ENCODE measurements at places on chromosomes 5 and 9.

- H3K27ac ChIP-seq, result no peak overlapping the region
- no peaks in the 10 kb centered on the region for H3K4me1 ChIP-seq
- H3K36me3 ChIP-seq, result no peaks in the 10 kb centered on the region
- no peak overlapping the region for H3K4me3 ChIP-seq
- DNase-seq, result no peak
Observed at GRCh38 chr9:104606152-104606551, 725 bp upstream of the OR13C2 start.

DNA sequence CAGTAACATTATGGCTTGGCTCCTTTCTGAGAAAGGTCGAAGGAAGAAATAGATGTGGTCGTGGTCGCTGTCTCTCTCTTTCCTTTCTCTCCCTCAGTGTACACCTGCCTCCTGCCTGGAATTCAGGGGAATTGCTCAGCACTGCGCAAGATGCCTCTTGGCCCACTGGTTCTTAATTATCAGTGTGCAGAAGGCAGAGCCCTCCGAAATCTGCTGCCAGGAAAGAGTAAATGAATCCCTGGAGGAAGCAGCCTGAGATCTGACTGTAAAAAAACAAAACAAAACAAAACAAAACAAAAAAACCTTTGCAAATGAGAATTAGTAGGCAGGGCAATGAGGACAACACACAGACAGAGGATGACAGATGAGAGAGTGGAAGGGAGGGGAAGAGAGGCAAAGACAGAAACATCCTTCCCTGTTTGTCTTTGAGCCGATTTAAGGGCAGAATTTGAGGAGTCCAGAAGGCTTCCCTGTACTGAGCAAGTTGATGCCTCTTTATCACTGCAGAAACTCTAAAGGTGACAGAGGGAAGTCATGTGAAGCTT lies 113.8 kb upstream of the PUM3 start:
- H3K4me1 ChIP-seq, result peaks cover 8% of the 10 kb centered on the region
- H3K36me3 ChIP-seq, result no peaks in the 10 kb centered on the region
- DNase-seq, result no peak
- H3K27ac ChIP-seq, result no peak overlapping the region
- no peak overlapping the region for H3K4me3 ChIP-seq
- H3K27me3 ChIP-seq, result peaks cover 2% of the 10 kb centered on the region

GRCh38 chr5:140273401-140273877 lies 29.5 kb downstream of the PFDN1 start:
- H3K4me1 ChIP-seq, result no peaks in the 10 kb centered on the region
- H3K4me3 ChIP-seq, result no peak overlapping the region
- no peaks in the 10 kb centered on the region for H3K27me3 ChIP-seq
- H3K36me3 ChIP-seq, result peaks cover 5% of the 10 kb centered on the region

DNA sequence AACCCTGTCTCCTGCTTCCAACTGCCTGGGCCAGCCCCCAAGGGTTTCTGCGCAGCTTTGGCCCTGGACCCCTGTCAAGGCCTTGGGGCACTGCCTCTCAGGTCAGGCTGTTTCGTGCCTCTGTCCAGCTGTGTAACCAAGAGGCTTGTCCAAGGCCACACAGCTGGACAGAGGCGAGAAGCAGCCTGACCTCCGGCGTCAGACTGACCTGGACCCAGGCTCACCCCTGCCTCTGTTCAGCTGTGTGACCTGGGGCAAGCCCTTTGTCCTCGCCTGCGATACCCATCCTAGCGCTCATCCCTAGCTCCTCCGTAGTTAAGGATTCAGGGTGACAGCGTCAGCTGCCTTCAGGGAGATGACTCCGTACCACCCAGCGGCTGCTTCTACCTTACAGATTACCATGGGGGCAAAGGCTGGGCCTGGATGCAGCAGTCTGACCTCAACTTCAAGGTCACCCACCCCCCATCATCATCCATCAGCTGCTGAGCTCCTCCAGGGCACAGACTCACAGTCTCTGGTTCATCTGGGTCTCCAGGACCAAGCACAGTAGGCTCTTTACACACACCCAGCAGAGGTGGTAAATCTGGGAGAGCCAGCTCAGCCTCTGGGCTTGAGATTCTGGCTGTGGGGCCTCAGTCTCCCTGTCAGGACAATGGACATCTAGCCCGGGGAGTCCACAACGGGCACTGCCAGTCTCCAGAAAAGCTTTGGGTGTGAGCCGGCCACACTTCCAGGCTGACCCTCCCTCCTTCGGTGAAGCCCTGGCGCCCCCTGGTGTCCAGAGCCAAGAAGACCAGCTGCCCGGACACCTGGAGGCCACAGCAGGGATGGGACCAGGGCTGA lies 7.9 kb downstream of the AK1 start:
- peaks cover 10% of the 10 kb centered on the region for H3K27me3 ChIP-seq
- peak; percentile 98 for DNase-seq
- peak overlapping the region; percentile 28 for H3K27ac ChIP-seq
- no peaks in the 10 kb centered on the region for H3K4me1 ChIP-seq

DNA sequence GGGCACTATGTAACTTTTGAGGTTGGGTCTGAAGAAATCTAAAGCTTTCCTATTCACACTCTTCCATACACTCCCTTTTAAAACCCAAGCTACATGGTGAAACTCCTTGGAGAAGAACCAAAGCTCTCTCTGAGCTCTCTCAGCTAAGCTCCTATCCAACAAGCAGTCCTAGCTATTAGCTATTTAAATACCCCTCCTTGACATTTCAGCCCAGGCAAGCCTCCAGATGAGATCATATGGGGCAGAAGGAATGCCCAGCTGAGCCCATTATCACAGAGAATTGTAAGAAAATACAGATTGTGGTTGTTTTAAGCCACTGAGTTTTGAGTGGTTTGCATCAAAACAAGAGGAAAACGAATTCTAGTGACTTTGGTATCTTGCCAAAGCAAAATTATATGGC lies 15.2 kb downstream of the HSPB3 start:
- no peak for DNase-seq
- H3K4me3 ChIP-seq, result no peak overlapping the region
- H3K36me3 ChIP-seq, result no peaks in the 10 kb centered on the region
- no peak overlapping the region for H3K27ac ChIP-seq
- H3K27me3 ChIP-seq, result peaks cover 6% of the 10 kb centered on the region
- peaks cover 3% of the 10 kb centered on the region for H3K4me1 ChIP-seq

DNA sequence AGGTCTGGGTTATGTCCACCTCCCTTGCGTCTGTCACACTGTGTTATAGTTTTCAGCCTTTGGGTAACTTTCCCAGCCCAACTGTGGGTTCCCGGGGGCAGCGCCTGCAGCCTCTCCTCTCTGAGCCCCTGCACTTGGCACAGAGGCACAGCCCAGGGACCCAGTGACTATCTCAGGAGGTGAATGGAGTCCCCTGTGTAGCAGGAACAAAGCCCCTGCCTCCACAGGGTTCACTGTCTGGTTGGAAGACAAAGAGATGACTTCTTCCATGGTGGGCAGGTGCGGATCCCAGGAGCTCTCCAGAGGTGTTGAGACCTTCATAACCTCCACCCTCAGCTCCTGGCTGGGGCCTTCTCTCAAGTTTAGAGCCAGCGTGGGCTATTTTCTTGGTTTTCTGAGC lies 156.9 kb downstream of the C9orf50 start:
- H3K36me3 ChIP-seq, result no peaks in the 10 kb centered on the region
- H3K4me1 ChIP-seq, result peaks cover 17% of the 10 kb centered on the region
- H3K27me3 ChIP-seq, result peaks cover 3% of the 10 kb centered on the region

DNA sequence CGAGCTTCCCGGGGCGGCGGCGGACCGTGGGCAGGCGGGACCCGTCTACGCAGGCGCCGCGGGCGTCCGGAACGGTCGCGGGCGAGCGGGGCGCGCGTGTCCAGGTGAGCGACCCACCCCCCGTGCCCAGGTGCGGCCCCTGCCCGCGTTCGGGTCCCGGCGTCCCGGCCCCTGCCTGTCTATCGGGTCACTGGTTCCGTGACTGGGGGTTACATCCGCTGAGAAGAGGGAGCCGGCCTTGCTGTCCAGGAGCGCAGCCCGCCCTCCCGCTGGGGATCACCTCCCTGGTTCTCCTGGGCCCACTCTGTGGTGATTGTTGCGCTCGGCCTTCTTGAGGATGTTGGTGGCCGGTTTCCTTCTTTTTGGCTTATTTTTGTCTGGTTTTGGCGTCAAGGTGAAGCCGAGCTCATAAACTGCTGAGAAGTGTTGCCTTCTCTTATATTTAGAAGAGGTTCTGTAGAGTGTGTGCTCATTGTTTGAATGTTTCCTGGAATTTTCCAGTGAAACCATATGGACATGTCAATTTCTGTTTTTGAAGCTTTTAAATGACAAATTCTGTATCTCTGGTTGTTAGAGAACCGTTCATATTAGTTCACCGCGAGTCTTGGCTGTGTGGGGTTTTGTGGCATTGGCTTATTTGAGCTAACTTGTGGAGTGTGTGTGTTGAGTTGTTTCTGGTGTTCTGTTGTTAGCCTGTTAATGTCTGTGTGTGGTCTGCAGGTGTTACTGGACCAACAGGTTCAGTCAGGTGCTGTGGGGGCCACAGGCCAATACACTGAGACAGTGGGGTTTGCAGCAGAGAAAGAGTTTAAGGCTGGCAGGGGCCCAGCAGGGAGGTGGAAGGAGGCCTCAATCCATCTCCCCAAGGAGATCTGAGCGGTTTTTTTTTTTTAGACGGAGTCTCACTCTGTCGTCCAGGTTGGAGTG lies 621 bp downstream of the CEP72 start:
- peak overlapping the region; percentile 17 for H3K27ac ChIP-seq
- peaks cover 5% of the 10 kb centered on the region for H3K4me1 ChIP-seq
- H3K4me3 ChIP-seq, result peak overlapping the region; percentile 93
- H3K27me3 ChIP-seq, result peaks cover 8% of the 10 kb centered on the region
- peak; percentile 43 for DNase-seq

GRCh38 chr5:139513852-139514485 lies 31.4 kb upstream of the STING1 start:
- H3K27ac ChIP-seq, result peak overlapping the region; percentile 70
- peaks cover 14% of the 10 kb centered on the region for H3K27me3 ChIP-seq
- H3K36me3 ChIP-seq, result no peaks in the 10 kb centered on the region
- no peak overlapping the region for H3K4me3 ChIP-seq
- peaks cover 17% of the 10 kb centered on the region for H3K4me1 ChIP-seq
- DNase-seq, result no peak

DNA sequence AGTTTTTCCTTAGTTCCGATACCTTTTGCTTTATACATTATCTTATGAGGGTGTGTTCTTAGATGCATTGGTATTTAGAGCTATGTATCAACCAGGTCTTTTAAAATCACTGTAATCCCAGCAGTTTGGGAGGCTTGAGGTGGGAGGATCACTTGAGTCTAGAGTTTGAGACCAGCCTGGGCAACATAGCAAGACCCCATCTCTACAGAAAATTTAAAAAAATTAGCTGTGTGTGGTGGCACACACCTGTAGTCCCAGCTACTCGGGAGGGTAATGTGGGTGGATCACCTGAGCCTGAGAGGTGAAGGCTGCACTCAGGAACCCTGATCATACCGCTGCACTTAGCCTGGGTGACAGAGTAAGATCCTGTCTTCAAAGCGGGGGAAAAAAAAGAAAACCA lies 15.1 kb downstream of the SPIN1 start:
- no peak overlapping the region for H3K27ac ChIP-seq
- no peak for DNase-seq
- no peak overlapping the region for H3K4me3 ChIP-seq
- no peaks in the 10 kb centered on the region for H3K27me3 ChIP-seq

DNA sequence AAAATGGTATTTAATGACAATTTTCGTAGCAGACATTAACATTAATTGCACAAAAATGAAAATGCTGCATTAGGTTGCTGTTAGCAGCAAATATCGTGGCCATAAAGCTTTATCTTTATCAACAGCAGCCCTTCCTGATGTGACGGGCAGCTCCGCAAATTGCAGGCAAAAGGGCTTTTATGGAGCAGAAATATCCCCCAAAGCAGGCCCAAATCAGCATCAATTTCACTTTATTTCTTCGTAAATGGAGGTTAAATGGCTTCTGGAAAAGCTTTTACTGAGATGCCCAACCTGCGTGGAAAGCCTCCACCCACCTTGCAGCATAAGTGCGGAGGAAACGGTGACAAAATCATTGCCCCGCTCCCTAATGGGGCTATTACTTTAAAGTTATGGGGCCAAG lies 77.9 kb upstream of the BARHL1 start:
- H3K27me3 ChIP-seq, result peaks cover 5% of the 10 kb centered on the region
- no peaks in the 10 kb centered on the region for H3K4me1 ChIP-seq
- no peak overlapping the region for H3K4me3 ChIP-seq
- no peaks in the 10 kb centered on the region for H3K36me3 ChIP-seq
- no peak for DNase-seq
- H3K27ac ChIP-seq, result no peak overlapping the region

DNA sequence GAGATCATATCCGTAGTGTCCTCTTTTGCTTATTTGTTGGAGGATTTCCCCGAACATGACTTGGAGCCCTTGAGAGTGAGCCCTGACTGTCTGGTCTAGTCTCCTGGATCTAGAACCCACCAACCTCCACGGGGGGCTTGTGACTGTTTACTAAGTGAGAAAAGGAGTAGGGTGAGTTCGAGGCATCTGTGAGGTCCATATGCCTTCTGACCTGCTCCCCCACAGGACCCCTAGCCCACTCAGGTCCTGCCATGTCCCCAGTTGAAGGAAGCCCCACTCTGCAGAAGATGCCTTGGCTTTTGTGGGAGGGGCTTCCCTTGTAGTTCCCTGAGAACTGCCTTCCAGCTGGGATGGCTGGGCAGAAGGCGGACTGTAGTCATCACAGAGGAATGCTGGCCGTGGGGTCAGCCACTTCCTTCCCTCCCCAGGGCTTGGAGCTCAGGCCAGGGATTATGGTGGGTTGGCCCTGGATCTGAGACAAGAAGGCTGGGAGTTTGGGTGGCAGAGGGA lies 7.0 kb upstream of the IRF1 start:
- no peak for DNase-seq
- H3K27ac ChIP-seq, result no peak overlapping the region
- H3K36me3 ChIP-seq, result no peaks in the 10 kb centered on the region
- no peaks in the 10 kb centered on the region for H3K4me1 ChIP-seq
- peak overlapping the region; percentile 77 for H3K4me3 ChIP-seq

DNA sequence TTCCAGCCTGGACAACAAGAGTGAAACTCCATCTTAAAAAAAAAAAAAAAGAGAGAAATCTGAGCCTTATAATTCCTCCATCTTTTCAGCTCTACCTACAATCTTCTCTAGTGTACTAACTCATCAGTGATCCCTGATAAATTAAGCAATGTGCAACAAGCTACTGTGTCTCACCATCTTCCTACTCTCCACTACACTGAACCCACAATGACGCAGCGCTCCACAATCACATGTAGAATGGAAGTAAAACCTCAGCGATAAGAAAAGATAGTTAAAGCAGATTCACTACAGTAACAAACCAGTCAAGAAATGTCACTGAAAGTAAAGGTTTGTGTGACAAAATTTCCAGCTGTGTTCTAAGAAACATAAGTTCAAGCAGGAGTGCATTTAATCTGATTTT lies 13.5 kb downstream of the ABCA1 start:
- no peak for DNase-seq
- H3K4me3 ChIP-seq, result peak overlapping the region; percentile 48
- peaks cover 3% of the 10 kb centered on the region for H3K27me3 ChIP-seq
